Activated CD8-positive, alpha-beta memory T cell treated with anti-CD3 and anti-CD28 coated beads, Interleukin-2, amount 10 ng/mL, durations not matched to agents 7 days and 5 days (primary cell): ENCODE measurements at places on chromosomes 1 and 21.

DNA sequence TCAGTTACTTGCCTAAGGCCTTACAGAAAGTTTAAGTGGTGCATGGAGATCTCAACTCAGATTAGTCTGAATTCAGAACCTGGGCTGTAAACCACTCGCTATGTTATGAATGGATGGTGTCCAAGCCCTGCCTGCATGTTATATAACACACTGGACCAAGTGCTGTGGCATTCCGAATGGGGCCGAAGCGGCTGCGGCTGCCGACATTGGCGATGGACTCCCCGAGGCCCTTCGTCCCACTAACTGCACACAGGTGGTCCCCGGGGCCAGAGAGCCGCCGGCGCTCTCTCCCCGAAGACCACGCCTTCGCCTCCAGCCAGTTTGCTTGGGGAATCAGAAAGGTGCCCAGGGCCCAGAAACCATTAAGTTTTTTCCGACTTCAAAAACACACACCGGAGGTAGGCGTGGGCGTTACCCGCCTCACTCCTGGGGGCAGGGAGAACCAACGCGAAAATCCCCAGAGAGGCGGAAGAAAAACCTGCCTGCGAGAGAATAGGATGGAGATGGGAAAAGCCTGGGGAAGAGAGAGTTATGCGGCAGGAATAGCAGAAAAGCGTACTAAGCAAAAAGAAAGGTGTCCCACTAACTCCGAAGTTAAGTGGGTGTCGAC, 579 bp upstream of the TENT5C start:
- peaks cover 32% of the 10 kb centered on the region for H3K36me3 ChIP-seq
- DNase-seq, result no peak
- H3K27ac ChIP-seq, result peak overlapping the region; percentile 83
- H3K4me3 ChIP-seq, result peak overlapping the region; percentile 100

DNA sequence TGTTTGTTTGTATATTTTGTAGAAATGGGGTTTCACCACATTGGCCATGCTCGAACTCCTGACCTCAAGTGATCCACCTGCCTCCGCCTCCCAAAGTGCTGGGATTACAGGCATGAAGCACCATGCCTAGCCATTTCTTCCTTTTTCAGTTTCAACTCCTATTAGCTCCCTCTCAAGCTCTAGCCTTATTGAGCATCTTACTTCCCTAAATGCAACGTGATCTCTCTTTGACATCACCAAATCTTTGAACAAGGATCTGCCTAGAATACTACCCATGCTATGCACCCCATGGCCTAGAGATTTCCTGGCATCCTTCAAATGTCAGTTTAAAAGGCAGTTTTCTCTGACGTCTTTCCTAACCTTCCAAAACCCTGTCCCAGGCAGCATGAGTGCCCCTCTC, 91.1 kb upstream of the NR5A2 start:
- no peak for DNase-seq
- H3K36me3 ChIP-seq, result no peaks in the 10 kb centered on the region
- H3K27ac ChIP-seq, result no peak overlapping the region
- H3K4me3 ChIP-seq, result no peak overlapping the region
- peaks cover 15% of the 10 kb centered on the region for H3K4me1 ChIP-seq
- H3K27me3 ChIP-seq, result peaks cover 64% of the 10 kb centered on the region

DNA sequence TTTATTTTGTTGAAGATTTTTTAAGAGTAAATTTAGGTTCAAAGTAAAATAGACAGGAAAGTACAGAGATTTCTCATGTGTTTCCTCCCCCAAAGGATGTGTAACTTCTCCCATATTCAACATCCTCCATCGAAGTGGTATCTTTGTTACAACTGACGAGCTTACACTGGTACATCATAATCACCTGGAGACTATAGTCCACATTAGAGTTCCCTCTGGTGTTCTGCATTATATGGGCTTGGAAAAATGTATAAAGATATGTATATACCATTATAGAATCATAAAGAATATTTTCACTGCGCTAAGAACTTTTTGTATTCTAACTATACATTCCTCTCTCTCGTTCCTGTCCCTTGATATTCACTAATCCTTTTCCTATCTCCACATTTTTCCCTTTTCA, 203.7 kb downstream of the AMY1C start:
- no peak for DNase-seq
- H3K27ac ChIP-seq, result no peak overlapping the region
- H3K36me3 ChIP-seq, result no peaks in the 10 kb centered on the region
- H3K27me3 ChIP-seq, result no peaks in the 10 kb centered on the region
- no peaks in the 10 kb centered on the region for H3K4me1 ChIP-seq

DNA sequence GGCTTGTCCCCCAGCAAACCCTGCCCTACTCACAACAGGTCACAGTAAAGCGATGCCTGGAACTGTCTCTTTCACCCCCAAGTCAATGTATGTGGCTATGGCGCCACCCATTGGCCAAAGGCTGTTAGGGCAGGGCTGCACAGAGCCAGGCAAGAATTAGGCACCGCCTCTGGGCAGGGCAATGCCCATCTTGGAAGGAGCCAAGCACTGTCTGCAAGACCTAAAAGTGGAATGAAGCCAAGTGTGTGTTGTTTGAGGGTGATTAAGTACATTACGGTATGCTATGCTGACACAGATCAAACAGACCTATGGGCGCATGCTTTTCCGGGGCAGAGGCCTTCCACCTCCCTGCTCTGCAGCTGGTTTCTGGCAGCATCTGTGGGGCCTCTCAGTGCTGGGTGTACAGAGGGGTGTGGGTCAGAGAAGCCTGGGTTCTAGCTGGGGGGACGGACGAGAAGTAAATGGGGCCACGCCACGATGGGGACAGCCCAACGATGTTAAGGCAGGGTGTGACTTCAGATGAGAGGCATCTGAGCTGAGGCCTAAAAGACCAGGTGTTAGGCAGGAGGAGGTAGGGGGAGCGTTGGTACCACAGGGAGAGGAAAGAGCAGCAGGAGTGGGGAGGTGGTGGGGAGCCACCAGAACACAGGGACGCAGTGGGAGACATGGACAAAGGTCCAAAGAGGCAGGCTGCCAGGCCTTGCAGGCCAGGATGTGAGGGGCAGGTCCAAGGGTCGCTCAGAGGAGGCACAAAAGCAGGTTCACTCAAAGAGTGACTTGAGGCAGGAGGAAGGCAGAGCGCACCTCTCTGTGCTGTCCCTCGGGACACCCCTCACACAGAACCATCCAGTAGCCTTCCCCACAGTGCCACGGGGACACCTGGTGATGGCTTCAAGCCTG, 49.8 kb downstream of the ACOT7 start:
- no peaks in the 10 kb centered on the region for H3K27me3 ChIP-seq
- peak; percentile 78 for DNase-seq
- no peak overlapping the region for H3K4me3 ChIP-seq
- no peak overlapping the region for H3K27ac ChIP-seq

DNA sequence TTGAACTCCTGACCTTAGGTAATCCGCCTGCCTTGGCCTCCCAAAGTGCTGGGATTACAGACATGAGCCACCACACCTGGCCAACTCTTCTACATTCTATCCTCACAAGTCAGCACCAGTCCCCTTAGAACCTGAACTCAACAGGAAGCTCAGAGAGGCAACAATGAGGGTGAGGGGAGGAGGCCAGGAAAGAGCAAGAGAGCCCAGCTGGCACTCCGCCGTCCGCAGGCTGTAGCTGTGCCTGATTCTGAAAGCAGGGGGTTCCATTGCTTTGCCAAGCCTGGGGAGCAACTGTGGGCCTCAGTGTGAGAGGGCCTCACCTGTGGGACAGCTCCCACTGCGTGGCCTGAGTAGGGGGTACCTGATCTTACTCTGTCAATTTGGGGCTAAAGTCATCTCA, 18.7 kb downstream of the STK40 start:
- peaks cover 10% of the 10 kb centered on the region for H3K36me3 ChIP-seq
- no peaks in the 10 kb centered on the region for H3K27me3 ChIP-seq
- no peak overlapping the region for H3K4me3 ChIP-seq

- peaks cover 45% of the 10 kb centered on the region for H3K4me1 ChIP-seq
- peaks cover 2% of the 10 kb centered on the region for H3K27me3 ChIP-seq
- DNase-seq, result no peak
- H3K4me3 ChIP-seq, result peak overlapping the region; percentile 90
Observed at GRCh38 chr1:200410566-200410878, 686 bp upstream of the ZNF281 start.
